Suprapubic skin (tissue), 4 donors: ENCODE measurements at places on chromosomes 12 and 14. TPM values are rescaled to one million over a fixed set of nuclear protein-coding genes. Genes with fewer than 3 reads are reported as not detected.

The TSPAN19 gene
- total RNA-seq = not detected

The VDR gene
- total RNA-seq = 39.7 TPM

The ZC2HC1C gene
- total RNA-seq = 0.32 TPM

The ZNF664 gene
- 34.4 TPM for total RNA-seq

The DNAJC22 gene
- 1.3 TPM for total RNA-seq

The TDRD9 gene
- 1.0 TPM for total RNA-seq
